Inflammatory macrophage treated with lipopolysaccharide for 1 hour (primary cell): ENCODE measurements at places on chromosomes 2 and 18.

DNA sequence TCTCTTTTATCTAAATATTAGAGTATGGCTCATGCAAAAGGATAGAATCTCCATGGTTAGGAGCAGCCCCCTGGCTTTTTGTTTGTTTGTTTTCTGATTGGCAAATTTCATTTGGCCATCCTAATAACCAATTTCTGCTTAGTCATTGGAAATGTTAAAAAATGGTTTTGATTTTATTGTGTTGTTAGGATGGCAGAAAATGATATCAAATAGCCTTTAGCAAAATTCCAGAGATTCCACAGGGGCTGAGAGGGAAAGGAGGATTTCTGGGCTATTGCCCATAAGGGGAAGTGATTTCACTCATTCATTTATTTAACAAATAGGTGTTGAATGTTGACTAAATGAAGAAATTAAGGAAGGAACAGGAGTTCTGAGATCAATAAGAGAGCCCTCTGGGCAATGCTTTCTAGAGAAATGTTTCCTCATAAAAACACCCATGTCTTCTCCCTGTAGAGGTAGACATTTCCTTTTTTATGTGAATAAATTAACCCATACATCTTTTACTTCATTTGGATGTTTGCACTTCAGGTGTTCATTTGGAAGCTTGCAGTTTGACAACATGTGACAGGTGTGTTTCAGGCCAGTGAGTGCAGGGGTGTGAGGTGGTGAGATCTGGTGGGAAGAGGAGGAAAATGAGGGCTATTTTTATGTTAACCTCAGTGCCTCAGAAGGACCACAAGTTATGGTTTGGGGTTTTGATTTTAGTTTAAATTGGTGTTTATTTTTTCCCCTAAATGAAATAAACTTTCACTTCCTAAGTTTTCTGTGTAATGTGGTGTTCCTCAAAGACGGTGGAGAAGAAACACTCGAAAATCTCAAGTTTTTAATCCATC lies 61.7 kb upstream of the EPC2 start:
- no peak for DNase-seq

- no peak for DNase-seq
Measured at GRCh38 chr2:231409776-231410175, 14.3 kb downstream of the B3GNT7 start.

- DNase-seq = no peak
Measured at GRCh38 chr2:110904779-110905148, 172.4 kb downstream of the ACOXL start.

- no peak for DNase-seq
Measured at GRCh38 chr18:272650-273049, 4.8 kb upstream of the THOC1 start.

DNA sequence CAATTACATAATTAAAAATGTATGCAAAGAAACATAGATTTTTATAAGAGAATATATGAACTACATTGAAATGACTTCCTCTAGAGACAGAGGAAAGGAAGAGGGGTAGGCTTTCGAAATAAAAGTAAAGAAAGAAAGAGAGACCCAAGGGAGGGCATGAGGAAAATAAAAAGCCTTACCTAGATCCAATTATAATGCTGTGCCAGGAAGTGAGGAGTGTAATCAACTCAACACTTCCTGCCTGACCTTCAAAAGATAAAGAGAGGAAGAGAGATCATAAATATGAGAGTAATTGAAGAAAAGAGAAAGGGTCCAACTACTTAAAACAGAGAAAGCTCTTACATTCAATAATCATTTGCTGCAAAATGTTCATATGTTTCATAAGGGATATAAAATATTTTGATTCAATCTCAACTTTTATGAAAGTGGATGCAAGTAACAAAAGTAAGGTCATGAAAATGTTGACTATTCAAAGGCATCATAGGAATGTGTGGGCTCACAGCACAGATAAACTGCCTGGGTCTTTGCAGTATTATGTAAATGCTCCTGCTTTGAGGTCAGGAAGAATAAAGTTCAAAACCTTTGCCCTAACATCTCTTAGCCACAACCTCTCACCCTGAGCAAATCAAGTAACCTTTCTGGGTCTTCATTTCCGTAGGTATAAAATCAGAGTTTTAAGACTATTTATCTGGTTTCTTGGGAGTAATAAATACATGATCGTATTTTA lies 1237.7 kb downstream of the LRP1B start:
- no peak for DNase-seq

- no peak for DNase-seq
Measured at GRCh38 chr2:6526093-6526824, 339.4 kb downstream of the CMPK2 start.

DNA sequence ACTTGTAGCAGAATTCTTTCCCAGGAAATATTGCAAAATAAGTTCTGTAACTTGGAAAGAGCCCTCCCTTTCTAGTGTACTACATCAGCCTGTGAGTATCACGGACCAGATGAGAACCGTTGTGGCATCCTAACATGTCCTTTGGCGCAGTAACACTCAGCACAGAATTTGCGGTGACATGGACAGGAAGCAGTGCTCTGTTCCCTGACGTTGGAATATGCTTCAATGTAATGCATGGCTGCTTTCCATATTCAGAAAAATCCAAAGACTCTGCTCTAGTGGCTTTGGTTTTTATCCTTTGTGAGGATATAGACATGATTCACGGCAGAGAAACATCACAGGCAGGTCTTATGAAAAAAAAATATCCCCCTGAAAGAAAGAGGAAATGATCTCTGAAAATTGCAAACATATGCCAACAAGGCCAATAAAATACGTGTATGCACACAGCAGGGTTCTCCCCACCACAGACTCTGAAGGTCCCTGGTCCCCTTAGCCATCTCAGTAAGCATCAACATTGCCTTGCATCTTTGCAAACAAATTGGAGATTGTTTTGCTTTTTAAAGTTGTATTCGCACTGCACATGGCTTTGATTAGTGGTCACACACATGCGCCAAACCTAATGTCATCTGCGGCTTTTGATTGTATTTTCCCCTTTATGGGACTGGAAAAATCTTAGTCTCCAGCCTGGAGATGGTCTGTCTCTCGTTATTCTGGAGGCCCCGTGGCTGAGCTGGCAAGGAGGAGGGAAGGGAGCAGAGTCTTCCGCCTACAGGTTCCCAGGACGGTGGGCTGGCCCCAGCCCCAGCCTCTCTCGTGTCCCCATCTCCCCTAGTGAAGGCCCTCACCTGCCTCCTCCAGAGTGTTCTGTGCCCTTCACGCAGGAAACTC lies 122.9 kb downstream of the COPS8 start:
- DNase-seq = no peak

GRCh38 chr18:48206887-48207286 lies 202.3 kb downstream of the ZBTB7C start:
- DNase-seq = no peak

GRCh38 chr2:173226899-173227698 lies 127.6 kb upstream of the CDCA7 start:
- DNase-seq = no peak

GRCh38 chr2:103135679-103136078 lies 373.8 kb downstream of the TMEM182 start:
- peak; percentile 1 for DNase-seq

- no peak for DNase-seq
Measured at GRCh38 chr2:158723181-158723838, 71.8 kb upstream of the DAPL1 start.

DNA sequence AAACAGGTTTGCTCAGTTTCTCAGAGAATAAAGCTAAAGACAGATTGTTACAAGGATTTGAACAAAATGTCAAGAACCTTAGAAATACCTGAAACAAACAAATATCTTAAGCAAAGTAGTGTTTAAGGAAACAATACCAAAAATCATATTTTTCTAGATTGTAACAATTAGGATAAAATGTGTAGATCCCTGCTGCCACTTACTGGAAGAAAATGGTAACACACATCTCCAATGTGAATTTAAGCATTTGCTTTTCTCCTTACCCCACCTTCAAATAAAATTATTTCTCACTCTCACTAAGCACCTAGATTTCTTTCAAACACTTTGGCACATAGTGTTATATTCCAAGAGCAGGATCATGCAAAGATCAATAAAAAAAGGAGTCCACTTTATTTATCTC lies 34.9 kb downstream of the SUCLG1 start:
- peak; percentile 1 for DNase-seq

DNA sequence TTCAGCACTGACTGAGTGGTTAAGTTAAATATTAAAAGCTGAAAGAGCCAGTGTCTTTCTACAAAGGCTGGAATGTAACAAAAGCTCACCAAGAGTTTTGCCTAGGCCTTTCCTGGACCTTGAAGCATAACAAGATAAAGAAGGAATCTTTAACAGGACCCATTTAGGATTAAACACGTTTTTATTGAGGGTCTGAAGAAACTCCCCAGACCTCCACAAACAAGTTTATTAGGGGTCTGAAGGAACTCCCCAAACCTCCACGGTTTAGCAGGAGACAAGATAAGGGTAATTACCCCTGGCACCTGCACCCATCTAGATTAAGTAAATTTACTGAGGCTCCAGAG lies 104.0 kb downstream of the ACAA2 start:
- no peak for DNase-seq

GRCh38 chr18:22132763-22133162 lies 36.6 kb upstream of the GATA6 start:
- no peak for DNase-seq

DNA sequence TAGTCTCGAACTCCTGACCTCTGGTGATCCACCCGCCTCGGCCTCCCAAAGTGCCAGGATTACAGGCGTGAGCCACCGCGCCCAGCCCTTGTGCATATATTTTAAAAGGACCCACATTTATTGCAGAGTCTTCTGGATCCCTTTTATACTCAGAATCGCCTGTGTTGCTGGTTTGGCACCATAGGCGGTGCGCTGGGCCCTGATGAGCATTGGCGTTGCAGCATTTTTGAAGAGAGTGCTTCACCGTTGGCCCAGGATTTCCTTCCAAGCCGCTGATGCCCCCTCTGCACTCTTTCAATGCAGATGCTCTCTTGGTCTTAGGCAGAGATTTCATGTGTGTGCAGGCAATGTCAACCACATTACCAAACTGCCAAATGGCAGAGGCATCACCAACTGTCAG lies 13.5 kb upstream of the TFCP2L1 start:
- DNase-seq = no peak

DNA sequence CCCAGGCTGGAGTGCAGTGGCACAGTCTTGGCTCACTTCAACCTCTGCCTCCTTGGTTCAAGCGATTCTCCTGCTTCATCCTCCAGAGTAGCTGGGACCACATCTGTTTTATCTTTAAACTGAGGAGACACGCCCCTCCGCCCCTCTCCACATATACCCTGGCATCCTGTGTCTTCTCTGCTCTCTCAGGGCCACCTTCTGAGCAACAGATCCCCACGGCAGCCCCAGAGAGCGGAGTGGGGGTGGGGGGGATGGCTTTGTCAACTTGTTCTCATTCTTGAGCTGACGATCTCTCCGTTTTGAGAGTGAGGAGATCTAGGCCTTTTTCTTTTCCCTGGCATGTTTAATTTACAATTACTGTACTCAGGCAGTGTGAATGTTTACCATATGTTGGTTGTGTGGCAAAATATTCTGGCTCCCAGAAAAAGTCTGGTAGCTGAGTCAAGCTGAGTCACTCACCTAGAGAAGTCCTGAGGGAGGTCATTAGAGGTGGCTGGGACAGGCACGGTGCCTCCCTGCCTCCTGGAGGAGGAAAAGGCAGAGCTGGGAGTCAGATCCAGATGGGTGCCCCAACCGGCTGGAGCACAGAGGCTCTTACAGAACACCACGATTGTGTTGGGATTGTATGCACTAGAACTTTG lies 19.5 kb upstream of the ID2 start:
- no peak for DNase-seq

- no peak for DNase-seq
Measured at GRCh38 chr2:37748541-37748940, 77.1 kb upstream of the CDC42EP3 start.

- DNase-seq = no peak
Measured at GRCh38 chr18:61086657-61087056, 246.6 kb upstream of the CDH20 start.

DNA sequence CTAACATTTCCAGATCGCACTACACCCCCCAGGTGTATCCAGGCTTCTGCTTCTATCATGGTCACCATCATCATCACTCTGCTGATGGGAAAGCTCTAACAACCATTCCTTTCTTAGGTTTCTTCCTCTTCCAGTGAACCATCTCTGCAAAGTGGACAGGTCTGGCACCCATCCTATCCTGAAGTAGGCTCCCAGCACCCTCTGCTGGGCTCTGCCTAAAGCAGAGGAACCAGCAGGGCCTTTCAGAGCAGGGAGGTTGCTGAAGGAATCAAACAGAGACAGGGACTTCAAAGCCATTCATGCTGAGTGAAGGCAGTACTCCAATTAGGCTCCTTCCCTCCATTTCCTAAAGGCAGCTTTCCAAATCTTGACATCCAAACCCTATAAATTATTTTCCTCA lies 27.2 kb upstream of the SATB2 start:
- DNase-seq = no peak

GRCh38 chr2:30358351-30358750 lies 88.7 kb upstream of the LCLAT1 start:
- no peak for DNase-seq

- DNase-seq = no peak
Measured at GRCh38 chr2:165582863-165583506, 113.5 kb downstream of the CSRNP3 start.

DNA sequence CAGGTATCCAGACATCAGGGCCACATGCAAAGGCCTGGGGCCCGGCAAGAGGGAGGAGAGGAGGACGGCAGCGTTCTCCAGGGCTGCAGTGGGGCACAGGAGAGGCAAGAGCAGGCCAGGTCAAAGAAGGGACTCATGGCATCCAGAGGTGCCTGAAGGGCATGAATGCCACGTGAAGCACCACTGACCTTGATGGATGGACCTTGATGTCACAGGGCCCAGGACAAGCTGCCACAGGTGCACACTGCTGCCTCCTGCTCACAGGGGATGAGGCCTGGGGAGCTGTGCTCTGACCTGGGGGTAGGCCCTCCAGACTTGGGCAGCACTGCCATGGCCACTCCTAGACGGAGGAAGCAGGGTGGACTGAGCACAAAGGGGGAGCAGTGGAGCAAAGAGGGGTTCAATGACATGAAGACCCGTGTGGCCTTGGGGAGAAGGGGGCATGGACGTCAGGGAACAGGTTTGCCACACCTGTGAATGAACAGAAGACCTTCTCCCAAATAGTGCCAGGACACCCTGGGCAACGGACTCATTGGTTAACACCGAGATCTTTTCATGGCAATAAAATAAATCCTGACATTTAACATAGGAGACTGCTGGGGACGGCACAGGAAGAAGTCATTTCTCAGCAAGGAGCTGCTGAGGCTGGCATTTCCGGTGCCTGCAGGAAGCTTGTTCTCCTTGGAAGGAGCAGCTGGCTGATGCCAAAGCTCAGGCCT lies 65.6 kb downstream of the EMX1 start:
- no peak for DNase-seq
